ENCODE measurements at places on chromosomes 13 and 19.
A peak's percentile ranks its signal among the peaks of the same experiment; 100 is the strongest.

DNA sequence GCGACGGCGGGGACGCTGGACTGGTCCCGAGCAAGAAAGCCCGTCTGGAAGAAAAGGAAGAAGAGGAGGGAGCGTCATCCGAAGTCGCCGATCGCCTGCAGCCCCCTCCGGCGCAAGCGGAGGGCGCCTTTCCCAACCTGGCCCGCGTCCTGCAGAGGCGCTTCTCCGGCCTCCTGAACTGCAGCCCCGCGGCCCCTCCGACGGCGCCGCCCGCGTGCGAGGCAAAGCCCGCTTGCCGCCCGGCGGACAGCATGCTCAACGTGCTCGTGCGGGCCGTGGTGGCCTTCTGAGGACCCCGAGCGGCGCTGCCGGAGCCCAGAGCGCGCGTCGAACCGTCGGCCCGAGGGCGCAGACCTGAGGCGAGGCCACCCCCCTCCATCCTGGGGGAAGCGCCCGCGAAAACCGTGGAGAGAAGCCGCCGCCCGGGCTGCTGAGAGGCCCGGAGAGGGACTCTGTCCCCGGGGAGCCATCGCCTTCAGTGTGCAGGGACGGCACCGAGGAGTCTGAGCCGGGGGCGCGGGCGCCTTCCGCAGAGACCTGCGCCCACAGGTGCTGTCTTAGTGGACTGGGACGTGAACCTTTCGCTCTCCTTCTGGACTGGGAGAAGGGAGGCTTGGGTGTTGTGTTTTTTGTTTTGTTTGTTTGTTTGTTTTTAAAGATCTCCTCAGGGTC lies 3.5 kb downstream of the IER2 start:
- peak; percentile 56 for DNase-seq

GRCh38 chr13:29497137-29497654 lies 98.3 kb downstream of the SLC7A1 start:
- no peak for DNase-seq

DNA sequence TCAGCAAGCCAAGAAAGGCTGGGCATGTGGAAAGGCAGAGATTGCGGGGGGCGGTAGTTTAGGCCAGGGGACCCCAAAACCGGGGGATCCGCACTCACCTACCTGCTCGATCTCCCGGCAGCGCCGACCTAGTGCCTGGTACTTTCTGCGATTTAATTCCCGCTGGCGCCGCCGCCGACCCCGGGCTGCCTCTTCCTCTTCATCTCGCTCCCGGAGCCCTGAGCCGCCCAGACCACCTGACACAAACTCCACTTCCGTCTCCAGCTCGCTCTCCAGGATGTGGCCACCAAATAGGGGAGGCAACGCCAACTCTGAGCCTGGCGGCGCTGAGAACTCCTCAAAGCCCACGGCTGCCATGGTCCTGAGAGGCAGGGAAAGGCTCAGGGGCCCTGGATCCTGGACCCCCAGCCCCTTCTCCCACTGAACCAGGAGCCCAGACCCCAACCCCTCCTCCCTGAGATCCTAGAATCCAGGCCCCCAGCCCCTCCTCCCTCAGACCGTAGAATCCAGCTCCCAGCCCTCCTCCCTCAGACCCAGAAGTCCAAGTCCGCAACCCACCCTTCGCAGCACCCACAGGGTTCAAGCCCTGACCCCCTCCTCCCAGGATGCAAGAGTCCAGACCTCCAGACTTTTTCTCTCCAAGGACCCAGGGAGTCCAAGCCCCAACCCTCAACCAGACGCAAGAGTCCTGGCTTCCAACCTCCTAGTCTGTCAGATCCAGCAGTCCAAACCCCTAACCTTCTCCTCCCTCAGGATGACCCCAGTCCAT lies 933 bp downstream of the TFPT start:
- peak; percentile 71 for DNase-seq

DNA sequence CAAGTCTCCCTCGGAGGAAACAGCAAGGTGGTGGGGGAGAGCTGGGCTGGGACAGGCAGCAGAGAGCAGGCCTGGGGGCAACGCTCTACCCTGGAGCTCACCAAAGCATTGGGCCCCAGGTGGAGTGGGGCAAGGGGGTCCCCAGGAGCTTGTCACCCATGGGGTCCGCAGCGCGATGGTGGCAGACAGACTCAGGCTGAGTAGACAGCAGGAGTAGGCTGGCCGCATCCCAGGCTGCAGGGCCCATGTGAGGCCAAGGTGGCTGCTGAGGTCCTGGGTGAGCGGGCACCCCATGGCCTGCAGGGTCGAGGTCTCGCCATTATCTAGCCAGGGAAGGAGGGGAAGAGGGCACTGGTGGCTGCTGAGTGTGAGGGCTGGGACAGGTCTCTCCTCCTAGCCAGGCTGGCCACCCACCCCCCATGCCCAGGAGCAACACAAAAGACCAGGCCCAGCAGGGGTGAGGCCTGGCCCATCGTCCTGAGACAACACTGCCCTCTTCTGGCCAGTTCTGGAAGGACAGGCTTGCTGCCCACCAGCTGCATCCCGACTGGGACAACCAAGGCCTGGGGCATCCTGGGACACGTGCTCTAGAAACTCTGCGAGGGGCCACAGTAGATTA lies 33.1 kb downstream of the CEBPG start:
- DNase-seq: peak; percentile 82

DNA sequence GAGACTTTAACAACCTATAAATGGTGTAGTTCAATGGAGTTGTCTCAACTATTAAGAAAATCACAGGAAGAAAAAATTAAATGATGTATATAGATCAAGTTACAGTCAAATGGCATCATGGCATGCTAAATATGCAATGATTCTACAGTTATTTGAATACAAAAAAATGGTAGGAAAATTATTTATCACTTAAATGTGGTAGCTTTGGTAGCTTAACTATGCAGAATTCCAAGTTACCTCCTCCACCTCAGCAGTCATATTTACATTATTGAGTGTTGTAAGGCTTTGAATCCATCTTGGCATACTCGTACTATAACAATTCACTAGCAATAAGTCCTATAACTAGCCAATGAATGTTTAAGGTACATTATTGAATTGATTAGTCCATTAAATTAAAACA lies 36.8 kb downstream of the CAB39L start:
- DNase-seq: no peak

- no peak for DNase-seq
Observed at GRCh38 chr13:114152285-114152645, 19.8 kb upstream of the RASA3 start.

GRCh38 chr13:100533588-100534041 lies 55.0 kb downstream of the GGACT start:
- no peak for DNase-seq

DNA sequence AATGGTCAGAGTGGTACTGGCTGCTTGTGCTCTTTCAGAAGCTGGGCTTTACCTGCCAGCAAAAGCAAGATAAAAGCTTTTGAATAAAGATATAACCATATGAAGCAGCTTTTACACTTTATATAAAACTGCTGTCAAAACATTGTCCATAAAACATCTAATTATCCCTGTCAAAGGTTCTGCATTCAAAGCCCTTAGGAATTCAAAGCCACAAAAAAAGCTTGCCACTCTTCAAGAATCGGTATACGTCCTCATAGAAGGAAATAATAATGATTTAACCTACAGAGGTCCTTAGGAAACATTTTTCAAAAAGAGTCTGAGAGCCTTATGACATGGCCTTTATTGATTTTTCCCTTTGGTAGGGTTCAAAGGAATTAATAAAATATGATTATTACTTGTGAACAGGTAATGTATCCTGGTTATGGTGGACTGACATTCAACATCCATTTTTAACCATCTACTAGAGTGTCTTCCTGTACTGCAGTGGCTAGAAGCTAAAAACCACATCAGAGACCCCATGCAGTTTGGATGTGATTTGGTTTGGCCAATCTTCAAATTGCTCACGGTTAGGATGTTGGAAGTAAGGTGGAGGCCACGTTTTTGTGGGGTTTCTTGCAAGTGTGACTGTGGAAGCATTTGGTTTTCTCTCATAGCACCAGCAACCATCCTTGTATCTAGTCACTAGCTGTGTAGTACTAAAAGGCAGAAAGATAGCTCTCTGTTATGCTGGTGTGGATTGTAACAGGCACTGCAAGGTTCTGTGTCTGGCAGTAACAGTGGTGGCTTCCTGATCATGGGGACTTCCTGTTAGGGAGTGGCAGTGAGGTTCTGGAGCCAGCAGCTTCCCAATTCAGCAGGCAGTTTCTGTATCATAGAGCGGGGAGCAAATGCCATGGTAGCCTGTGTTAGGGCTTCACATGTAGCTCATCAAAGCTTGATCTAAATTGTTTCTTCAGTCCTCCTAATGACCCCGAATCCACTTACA lies 441.5 kb downstream of the DIAPH3 start:
- peak; percentile 8 for DNase-seq

DNA sequence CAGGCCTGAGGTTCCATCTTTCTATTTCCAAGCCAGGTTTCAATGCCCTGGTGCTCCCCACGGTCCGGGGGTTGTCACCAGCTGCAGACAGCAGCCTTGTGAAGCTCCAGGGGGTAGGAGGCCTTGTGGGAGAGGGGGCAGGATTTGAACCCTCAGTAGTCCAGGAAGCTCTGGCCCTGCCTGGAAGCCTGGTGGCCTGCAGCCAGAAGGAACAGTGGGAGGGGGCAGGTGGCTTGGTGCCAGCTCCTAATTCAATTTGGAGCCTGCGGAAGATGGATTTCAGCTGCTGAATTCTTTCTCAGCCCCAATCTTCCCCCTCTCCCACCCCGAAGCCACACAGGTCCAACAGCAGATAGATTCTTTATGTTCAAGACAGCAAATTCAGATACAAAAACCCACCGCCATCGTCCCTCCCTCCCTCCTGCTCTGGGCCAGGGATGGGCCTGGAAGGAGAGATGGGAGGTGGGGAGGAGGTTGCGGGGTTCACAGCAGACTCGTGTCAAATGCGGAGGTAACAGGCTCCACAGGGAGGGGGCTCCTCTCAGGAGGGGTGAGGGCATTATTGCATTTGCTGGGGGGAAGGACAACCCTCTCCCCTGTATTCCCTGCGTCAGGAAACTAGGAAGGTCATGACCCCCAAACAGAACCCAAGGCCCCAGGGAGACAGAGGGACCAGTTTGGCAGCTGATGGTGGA lies 2.4 kb upstream of the PTGER1 start:
- DNase-seq: no peak

- peak; percentile 90 for DNase-seq
Observed at GRCh38 chr13:54029226-54029625, 1000.6 kb downstream of the OLFM4 start.

- DNase-seq: no peak
Observed at GRCh38 chr13:101449790-101450748, 2.4 kb upstream of the ITGBL1 start.

- no peak for DNase-seq
Observed at GRCh38 chr13:44068169-44068568, 188.5 kb downstream of the LACC1 start.

GRCh38 chr13:73782450-73783449 lies 351.5 kb downstream of the KLF12 start:
- no peak for DNase-seq

DNA sequence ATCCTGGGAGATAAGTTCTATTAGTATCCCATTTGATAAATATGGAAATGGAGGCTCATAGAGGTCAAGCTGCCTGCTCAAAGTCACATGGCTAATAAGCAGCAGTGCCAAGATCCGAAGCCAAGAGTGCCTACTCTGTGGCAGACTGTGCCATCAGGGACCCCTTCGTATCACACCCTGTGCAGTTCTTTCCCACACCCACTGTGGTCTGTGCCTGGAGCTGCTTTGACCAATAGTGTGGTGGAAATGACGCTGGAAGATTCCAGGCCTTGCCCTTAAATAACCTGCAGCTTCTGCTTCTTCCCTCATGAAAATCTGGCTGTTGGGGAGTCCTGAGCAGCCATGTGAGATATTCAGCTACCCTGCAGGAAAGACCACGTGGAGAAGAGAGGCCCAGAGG lies 10.1 kb downstream of the OPA3 start:
- DNase-seq: no peak

- DNase-seq: no peak
Observed at GRCh38 chr19:1402411-1403070, 1.2 kb upstream of the GAMT start.

GRCh38 chr13:41405367-41405766 lies 52.0 kb upstream of the RGCC start:
- no peak for DNase-seq

DNA sequence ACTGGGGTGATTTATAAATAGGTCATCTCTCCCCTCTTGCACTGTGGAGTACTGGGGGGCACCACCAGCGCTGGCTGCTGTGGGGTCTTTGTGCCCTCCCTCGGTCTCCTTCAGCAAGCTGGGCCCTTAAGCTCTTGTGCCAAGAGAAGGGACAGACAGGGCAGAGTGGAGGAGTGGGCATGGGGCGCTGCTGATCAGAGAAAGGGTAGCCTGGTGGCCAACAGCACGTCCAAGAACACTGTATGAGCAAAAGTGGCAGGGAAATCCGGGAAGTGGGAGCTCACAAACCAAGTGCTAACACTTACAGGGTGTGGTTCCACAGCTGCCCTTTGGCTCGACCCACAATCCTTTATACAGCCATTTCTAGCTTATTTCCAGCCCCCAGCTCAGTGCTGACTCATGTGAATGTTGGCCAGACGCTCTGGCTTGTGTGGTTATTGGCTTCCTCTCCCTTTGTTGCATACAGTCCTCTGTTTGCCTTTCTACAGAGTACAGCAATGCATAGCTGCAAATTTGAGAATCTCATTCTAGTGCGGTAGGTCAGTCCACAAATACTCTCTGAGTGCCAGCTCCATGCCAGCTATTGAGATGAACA lies 298.8 kb downstream of the SHISA2 start:
- DNase-seq: peak; percentile 37

- DNase-seq: no peak
Observed at GRCh38 chr13:108087810-108088209, 127.5 kb downstream of the LIG4 start.

DNA sequence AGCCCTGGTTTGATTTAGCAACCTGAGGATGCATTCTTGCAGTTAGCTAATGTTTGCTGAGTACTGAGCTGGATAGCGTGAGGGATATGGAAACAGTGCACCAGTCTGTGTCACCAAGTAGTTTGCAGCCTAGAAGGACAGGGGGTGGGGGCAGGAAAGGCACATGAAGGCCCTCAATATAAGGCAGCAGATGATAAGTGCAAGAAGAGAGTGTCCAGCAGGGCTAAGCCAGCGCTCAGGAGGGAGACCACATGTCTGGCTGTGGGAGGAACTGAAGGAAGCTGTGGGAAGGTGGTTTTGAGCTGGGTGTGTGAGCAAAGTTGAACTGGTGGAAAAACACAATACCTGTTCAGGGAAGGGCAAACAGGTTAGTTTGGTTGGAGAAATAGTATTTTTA lies 1.7 kb downstream of the CXCL17 start:
- peak; percentile 43 for DNase-seq

- no peak for DNase-seq
Observed at GRCh38 chr13:114071991-114072390, 60.4 kb downstream of the RASA3 start.

DNA sequence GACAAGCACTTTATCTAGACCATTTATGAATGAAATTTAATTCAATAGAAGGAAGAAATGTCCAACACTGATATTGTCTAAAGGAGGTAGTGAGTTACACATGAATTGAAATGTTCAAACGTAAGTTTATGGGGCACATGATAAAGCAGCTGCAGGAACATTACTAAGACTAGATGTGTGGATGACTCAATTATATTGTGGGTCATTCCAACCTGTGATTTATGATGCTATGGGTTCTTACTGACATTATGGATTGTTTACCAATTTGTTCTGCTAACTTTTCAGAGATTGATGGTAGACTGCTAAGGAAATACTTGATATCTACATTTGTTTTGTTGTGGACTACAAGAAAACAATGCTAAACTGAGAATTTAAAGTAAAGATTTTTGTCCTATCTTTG lies 56.1 kb upstream of the ATXN8OS start:
- DNase-seq: no peak

GRCh38 chr13:42816538-42816937 lies 35.2 kb downstream of the FAM216B start:
- DNase-seq: no peak

- no peak for DNase-seq
Observed at GRCh38 chr13:113117911-113118260, 4.7 kb upstream of the F10 start.

Data from OCI-M1 (cell line).